G401 (cell line): ENCODE measurements at places on chromosomes 3 and 15.

- DNase-seq: peak; percentile 74
These were observed at the start of gene SCAANT1 for GRCh38 chr3:63911873-63912767. TSS of gene SCAANT1 (minus strand) at chr3:63912383.

- DNase-seq: no peak
These were observed 28.8 kb upstream of the HDAC11 start for GRCh38 chr3:13451301-13451673.

- DNase-seq: no peak
These were observed 2.7 kb downstream of the LINGO1 start for GRCh38 chr15:77630056-77630455.

DNA sequence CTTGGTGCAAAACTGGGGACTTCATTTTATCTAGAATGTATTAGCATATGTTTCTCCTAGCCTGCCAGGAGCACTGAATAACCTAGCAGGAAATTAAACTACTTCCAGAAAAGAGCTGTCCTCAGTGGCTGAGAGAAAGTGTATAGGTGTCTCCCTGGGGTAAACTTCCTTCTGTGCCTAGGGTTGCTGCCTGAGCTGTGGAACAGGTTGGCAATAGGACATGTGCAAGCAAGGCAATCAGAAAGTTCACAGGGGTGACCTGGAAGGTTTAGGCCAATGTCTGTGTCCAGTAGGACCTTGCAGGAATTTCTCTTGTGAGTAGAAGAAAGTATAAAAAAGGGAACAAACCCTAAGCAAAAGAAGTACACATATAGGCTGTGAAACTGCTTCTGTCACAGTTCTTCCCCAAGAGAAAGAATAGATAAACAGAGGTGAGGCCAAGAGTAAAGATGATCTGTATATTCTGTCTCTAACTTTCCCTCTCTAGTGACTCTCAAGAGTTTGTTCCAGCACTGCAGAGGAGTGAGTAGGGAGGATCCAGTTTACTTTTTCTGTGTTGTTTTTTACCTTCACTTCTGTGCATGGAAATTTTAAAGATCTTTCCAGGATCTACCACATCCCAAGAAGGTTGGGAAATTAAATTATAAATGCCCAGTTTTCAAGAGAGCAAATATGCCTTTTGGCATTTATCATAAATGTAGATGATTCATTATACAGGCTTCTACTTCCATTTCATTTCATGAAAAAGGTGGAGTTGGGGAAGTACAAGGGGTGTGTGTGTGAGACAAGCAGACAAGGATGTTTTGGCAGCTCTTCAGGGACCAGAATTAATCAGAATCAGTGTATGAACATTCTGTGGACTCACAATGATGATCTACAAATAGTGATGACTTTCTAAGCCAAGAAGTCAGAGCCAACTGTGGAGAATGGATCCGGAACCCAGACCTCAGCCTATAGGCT, 155.2 kb downstream of the RBPMS2 start:
- no peak for DNase-seq

DNA sequence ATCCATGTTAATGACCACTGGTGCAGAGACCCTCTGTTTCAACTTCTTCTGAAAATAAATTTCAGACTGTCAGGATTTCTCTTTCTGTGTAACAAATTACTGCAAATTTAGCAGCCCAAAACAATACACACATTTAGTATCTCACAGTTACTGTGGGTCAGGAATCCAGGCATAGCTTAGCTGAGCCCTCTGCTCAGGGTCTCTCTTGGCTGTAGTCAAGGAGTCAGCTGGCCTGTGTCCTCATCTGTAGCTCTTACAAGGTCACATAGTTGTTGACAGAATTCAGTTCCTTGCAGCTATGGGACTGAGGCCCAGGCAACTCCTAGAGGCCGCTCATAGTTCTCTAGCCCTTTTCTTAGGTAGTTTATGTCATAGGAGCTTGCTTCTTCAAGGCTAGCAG, 51.9 kb downstream of the NKIRAS1 start:
- DNase-seq: no peak

GRCh38 chr3:146838221-146838620, 233.1 kb upstream of the PLSCR5 start:
- DNase-seq: no peak

DNA sequence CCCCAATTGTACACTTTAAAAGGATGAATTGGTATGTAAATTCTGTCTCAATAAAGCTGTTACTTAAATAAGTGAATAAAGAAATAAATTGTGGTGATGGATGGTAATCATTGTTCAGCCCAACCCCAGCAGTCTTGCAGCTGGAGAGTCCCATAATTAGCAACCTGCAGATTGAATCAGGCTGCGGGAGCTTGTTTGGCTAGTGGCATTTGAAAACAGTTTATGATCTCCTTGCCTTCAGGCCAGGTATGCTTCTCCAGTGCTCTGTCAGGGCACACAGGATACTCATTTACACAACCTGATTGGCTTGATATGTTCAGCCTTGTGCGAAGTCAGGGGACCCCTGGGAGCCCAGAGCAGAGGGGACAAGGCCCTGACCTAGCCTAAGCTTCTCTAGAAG, 16.5 kb upstream of the TSEN2 start:
- DNase-seq: no peak

DNA sequence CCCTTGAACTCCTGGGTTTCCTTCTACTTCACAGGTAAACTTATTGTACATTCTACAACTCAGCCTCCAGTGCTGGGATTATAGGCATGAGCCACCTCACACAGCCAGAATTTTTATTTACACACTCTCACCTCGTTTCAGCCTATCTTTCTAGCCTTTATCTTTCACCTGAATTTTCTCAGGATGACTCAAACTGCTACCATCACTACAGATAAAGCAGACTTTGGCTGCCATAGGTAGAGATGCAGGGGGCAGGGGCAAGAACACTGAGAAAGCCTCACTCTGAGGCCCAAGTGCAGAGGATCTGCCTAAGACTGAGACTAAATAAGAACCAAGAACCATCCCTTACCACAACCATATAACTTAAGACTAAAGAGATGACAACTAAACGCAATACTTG, 59.0 kb downstream of the ETFA start:
- DNase-seq: no peak

- no peak for DNase-seq
These were observed 1.9 kb downstream of the TUSC2 start for GRCh38 chr3:50326182-50326541.

DNA sequence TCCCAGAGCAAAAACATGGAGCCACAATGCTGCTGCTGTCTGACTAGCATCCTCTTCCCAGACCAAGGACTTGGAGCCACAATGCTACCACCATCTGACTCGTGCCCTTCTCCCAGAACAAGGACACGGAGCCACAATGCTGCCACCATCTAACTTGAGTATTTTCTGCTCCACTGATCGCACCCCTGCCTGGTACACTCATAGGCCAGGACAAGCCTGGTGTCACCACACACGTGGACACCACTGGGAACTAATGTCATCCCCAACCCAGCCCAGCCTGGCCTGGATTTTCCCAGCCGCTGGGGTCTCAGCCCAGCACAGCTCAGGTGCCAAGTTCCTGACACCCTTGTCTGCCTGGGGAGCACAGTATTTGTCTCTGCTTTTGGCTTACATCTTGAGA, 52.7 kb upstream of the GRIP2 start:
- DNase-seq: no peak

DNA sequence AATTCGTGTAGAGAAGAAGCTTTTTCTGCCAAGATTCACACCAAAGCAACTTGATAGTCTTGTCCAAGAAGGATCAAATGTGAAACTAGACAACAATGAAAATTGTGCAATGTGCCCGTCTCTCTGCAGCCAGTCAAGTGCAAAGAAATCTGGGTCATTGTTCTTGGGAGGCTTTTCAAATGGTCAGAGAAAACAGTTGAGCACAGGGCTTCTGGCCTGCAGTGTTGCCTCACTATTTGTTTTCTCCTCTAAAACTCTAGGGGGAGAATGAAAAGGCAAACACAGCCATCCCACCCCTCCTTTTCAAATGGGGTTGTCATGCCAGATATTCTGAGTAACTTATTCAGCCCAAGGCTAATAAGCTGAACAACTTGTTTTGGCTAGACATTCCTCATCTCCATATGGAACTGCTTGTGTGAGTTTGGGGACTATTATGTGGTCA, 417.6 kb upstream of the CDIN1 start:
- peak; percentile 30 for DNase-seq

- DNase-seq: peak; percentile 40
These were observed 349.3 kb upstream of the SOX2 start for GRCh38 chr3:181362378-181362777.

DNA sequence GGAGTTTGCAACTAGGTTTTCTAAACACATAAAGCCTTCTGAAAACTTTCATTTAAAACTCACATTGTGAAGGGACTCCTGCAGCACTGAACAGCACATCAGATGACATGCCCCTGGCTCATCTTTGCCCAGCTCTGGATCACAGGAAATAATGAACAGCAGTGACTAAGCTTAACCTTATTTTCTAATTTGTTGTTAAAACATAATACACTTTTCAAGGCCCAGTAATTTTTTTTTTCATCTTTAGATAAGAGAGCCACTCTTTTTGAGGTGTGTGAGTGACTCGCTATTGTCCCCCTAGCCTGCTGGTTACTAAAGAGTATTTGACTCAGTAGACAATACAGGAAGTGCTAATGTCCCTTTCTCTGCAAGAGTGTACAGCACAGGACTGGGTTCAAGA, 204.0 kb downstream of the OSBPL10 start:
- DNase-seq: no peak

GRCh38 chr3:173939331-173939730, 541.8 kb downstream of the NLGN1 start:
- DNase-seq: no peak

GRCh38 chr3:108062051-108062450, 28.8 kb downstream of the CD47 start:
- no peak for DNase-seq

GRCh38 chr15:63157891-63158431, 684 bp upstream of the RPS27L start:
- DNase-seq: peak; percentile 66

DNA sequence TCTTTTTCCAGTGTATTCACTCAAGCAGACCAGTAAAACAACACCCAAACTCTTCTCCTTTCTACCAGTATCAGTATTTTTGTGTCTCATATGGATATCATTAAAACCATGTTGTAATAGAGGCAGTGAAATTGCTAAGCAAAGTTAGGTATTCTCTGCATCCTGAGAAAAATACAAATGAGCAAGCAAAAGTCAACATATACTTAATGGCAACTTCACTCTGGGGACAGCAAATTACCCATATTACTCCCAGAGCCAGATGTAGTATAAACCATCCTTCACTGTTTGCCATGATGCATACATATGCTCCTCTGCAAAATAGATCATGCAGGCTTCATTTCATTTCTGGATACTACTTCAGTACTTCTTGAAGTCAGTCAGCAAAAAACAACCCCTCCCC, 22.1 kb downstream of the UBA5 start:
- DNase-seq: no peak

DNA sequence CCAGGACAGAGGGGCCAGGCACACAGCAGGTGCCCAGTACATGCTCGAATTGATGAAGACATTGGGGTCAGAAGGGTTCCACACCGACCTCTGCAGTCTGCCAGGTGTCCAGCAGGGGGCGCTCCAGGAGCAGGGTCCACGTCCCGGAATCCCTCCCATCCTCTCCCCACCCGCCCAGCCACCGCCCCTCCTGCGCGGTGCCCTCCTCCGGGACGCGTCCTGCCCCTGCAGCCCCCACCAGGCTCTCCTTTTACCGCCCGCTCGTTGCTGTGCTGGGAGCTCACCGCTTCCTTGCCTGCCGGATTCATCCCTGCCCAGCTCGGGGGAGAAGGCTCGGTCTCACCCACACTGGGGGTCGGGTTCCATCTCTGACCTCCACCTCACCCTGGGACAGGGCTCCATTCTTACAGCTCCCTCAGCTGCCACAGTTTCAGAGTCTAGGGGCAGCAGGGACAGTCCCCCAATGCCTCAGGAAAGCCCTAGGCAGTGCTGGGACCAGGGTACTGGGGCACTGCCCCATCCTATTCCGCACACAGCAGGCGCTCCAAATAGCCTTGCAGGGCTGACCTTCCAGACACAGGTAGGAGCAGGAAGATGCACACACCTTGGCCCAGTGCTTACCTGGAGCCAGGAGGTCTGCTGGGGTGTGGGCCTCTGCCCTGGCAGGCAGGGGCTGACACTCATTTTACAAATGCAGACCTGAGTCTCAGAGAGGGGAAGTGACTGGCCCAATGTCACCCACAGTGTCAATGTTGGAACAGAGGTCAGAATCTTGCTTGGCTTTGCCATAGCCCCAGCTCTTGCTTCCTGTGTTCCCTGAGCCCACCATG, 31.0 kb downstream of the GRIP2 start:
- peak; percentile 39 for DNase-seq

- no peak for DNase-seq
These were observed 45.3 kb downstream of the OSTN start for GRCh38 chr3:191244242-191244867.

DNA sequence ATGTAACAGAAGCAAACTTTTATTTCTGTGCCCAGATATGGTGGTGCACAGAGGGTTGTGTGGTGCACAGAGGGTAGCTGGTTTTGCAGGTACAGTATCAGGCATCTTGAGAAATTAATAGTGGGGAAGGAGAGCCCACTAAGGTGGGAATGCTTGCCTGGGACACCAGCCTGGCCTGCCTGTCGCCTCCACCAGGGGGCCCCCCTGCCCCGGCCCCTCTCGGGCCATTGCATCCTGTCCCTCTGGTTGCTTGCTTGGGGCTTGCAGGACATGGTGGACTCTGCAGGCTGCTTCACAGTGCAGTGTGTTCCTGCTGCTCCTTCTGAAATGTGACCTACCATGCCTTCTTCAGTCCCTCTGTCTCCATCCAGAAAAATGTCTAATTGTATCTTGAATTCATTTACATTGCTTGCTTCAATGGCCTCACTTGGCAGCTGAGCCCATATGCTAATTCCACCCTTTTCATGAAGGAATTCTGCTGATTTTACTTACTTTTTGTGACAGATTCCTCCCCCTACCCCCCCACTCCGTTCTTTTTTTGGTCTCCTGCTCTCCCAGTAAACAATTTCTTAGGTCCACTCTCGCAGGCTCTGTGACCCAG, 73.6 kb downstream of the EEFSEC start:
- peak; percentile 29 for DNase-seq

DNA sequence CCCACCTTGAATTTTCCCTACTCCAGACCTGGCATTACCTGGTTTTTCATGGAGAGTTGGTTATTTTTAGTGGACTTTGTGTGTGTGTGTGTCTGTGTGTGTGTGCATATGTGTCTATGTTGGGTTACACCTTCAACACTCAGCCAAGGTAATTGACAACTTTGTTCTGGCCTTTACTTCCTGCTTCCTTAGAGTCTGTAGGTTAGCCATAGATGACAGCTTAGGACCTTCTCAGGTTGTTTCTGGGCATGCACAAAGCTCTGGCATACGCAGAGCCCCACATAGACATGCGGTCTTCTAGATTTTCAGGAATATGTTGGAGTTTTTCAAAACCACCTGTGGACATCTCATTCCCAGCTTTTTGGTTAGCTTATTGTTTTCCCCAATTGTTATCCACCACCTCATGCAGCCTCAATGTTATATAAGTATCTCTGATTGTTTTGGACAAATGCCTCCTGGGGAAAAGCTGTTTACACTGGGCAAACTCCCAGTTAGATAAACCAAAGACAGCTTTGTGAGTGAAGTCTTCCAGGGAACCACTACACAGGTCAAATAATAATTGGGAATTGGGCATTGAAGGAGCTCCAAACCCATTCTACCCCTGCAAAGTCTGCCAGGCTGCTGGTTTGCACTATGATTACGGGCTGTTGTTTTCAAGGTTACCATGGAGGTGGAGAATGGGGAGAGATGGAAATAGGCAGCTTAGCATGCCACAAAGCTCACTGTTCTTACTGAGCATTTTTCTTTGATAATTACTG, 201.2 kb downstream of the ADAMTSL3 start:
- peak; percentile 46 for DNase-seq

GRCh38 chr3:72523429-72524151, 324.7 kb downstream of the SHQ1 start:
- DNase-seq: no peak

- no peak for DNase-seq
These were observed 165.3 kb downstream of the GOLIM4 start for GRCh38 chr3:167930453-167930852.
